ENCODE measurements at places on chromosomes 12 and 14. TPM values are rescaled to one million over a fixed set of nuclear protein-coding genes. Genes with fewer than 3 reads are reported as not detected.

DNA sequence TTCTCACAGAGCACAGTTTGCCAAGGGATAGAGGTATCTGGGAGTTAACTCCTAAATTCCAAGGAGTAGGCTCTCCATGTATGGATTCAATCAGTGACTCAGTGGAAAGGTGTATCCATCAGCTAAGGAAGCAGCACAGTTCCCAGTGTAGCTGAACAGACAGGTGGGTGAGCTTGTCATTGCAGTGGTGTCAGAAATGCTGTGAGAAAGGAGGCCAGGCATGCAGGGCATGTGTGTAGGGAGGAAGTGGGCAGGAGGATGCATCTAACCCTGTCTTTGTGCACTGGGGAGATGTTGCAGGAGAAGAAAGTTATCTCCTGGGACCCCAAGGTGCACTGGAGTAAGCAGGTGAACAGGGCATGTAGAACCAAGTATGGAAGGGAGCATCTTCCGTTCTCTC, 539.0 kb downstream of the VRK1 start:
- no peak for DNase-seq

- no peak for DNase-seq
These were observed 66.7 kb downstream of the ZFP36L1 start for GRCh38 chr14:68726093-68726695.

DNA sequence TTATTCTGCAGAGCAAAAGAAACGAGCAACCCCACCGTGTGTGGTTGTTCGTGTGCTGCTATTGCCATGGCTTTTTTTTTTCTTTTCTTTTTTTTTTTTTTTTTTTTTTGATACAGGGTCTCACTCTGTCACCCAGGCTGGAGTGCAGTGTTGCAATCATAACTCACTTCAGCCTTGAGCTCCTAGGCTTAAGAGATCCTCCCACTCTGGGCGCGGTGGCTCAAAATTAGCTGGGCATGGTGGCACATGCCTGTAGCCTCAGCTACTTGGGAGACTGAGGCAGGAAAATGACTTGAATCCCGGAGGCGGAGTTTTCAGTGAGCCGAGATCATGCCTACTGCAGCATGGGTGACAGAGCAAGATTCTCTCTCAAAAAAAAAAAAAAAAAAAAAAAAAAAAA, 144.2 kb downstream of the ESR2 start:
- DNase-seq = no peak

GRCh38 chr12:121300083-121300819, 3.7 kb upstream of the CAMKK2 start:
- no peak for DNase-seq

DNA sequence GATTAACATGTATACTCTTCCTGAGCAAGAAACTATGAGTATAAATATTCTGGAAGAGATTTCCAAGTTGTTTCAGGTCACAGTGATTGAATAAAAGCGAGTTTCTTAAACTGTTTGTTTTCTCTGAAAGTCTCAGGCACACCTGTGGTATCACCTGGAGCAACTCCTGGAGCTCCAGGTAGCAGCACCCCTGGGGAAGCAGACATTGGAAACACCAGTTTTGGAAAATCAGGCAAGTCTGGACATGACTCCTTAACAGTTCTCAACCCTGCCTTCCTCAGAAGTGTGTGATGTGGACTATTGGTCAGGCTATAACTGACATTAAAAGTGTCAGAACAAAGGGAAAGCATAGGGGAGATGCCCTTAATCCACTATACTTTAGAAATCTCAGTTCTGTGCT, 217.6 kb upstream of the CNTN1 start:
- DNase-seq = no peak

GRCh38 chr12:19998411-19998810, 369.9 kb upstream of the PDE3A start:
- DNase-seq = no peak

RPL10L gene
- not detected for polyA plus RNA-seq

TSPAN9 gene
- polyA plus RNA-seq = not detected

- DNase-seq = no peak
These were observed 27.8 kb upstream of the BHLHE41 start for GRCh38 chr12:26152507-26153102.

- DNase-seq = no peak
These were observed 194.7 kb downstream of the BCL11B start for GRCh38 chr14:99077076-99077843.

KSR2 gene
- 0.03 TPM for polyA plus RNA-seq

DNA sequence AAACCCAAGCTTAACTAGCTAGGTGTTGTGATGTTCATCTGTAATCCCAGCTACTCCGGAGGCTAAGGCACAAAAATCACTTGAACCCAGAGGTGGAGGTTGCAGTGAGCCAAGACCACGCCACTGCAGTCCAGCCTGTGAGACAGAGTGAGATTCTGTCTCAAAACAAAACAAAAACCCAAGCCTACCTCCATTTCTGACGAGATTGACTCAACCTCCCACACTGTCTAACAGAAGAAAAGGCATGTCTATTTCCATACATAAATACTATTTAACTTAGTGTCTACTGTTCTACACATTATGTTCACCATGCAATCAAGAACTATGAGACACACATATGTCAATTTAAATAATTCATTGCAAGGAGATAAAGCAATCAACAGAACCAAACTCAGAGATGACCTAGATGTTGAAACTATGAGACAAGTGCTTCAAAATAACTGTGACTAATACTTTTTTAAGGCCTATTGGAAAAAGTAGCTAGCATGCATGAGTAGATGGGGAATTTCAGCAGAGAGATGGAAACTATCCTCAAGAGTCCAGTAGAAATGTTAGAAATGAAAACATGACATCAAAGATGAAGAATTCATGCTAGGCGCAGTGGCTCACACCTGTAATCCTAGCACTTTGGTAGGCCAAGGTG, 75.9 kb upstream of the DHRS4 start:
- no peak for DNase-seq

TMEM132D gene
- not detected for polyA plus RNA-seq

LRRK2 gene
- polyA plus RNA-seq = not detected

DNA sequence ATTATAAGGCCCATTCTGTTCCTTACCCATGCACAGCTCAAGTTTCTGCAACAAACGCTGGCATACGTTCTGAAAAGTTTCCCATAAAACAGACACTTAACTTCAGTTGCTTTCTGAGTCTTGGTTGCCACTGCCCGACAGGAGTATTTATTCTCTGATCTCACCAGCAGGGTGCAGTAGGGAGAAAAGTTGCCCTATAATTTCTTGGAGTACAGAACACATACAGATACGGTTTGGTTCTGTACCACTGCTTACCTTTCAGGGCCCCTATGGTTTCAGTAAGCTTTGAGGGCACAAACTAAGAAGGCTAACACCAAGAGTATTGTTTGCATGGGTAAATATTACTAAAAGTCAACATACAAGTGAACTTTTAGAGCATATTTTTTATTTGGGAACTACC, 77.9 kb downstream of the SPATA7 start:
- DNase-seq = peak; percentile 2

DNA sequence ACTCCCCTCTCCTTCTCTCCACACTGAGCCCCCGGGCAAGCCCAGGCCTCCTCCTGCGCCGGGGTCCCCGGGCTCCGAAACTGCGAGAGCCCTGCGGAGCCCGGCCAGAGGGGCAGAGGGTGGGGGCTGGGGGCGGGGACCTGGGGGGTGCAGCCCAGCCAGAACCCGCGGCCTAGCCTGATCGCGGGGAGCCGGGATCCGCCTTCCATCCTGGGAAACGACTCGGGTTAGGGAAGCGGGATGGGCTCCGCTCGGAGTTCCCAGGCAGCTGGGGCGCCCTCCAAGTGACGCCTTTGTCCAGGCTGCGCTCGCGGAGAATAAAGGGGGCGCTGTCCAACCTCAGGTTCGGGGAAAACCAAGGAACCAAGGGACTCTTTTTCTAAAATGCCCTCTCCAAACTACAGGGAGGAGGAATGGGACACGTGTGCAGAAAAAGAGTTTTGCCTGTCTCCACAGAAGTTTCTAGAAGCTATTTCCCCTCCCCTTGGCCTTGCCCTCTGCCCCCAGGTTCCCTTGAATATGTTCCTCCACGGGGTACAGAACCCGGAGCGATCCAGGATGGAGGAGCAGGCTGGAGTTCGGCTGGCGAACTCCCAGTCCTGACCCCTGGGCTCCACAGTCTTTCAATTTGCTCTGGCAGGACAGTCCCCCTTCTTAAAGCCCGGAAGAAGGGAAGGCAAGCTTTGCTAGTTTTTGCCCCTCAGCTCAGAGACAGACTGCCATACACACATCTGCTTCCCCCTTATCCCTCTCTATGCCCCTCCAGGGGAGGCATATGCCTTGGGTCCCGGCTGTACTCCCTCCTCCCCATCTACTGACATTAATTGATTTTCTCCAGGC, 13.9 kb downstream of the NKX2-1 start:
- no peak for DNase-seq

TC2N gene
- 261 TPM for polyA plus RNA-seq

CLEC1B gene
- polyA plus RNA-seq = not detected

GRCh38 chr14:62532181-62532580, 513.1 kb downstream of the KCNH5 start:
- no peak for DNase-seq

ALDH1L2 gene
- polyA plus RNA-seq = 0.08 TPM

DNA sequence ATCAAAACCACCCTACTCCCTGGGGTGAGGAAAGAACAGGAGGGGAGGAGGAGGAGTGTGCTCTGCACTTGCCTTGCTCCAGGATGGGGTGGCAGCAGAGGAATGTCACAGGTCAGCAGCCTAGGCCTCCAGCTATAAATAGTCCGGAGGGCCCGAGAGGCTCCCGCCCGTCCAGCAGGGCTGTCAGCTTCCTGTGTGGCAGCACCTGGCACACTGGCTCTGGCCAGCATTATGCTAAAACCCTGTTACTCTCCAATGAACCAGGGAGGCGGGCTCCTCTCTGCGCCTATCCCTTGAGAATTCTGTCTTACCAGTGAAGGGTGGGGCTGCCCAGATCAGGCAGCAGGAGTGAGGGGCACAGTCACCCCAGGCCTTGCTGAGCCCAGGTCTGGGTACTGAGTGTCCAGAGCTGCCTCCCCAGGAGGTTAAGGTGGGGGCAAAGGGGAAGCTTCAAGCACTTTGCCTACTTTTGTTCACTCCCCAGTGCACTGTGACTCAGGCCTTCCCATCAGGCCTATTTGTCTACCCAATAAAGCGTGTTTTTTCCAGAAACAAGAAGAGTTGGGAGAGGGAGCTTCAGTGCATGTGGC, 1.2 kb upstream of the COX14 start:
- no peak for DNase-seq

GRCh38 chr12:132172619-132173018, 28.4 kb downstream of the NOC4L start:
- peak; percentile 22 for DNase-seq

DNA sequence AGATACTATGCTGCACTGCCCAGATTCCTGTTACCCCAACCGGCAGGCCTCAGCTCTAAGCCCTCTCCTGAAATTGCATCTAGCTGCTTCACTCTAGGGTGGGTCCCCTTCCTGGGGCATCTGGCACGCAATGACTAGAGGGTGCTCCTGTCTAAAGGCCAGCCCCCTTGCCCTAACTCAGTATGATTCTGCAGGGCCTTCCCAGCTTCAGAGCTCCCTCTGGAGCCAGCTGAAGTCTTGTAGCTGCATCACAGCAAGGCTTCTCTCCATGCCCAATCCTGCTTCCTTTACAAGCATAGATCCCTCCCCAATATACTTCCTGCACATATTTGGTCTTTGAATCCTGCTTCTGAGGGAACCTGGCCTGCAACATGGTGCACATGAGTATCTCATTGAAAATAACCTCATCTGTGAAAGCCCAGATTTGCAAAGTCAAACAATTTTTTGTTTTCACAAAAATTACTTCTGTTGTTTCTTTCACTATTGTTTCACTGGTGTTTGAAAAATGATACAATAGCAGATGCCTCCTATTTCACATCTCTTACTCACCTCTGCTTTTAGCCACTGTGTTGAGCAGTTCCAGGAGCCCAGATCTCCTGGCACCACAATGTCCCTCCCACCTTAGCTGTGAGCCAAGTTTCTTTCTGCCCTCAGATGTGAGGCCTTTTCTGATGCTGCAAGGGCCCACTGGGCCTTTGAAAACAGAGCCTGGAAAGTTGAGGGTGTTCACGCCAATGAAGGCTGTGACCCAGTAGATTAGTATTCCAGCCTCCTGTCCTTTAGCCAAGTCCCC, 169.5 kb upstream of the EGLN3 start:
- no peak for DNase-seq

GRCh38 chr12:57208631-57209282, 7.8 kb upstream of the NXPH4 start:
- no peak for DNase-seq

PRKD1 gene
- polyA plus RNA-seq = not detected

SOAT2 gene
- polyA plus RNA-seq = 0.85 TPM

DNA sequence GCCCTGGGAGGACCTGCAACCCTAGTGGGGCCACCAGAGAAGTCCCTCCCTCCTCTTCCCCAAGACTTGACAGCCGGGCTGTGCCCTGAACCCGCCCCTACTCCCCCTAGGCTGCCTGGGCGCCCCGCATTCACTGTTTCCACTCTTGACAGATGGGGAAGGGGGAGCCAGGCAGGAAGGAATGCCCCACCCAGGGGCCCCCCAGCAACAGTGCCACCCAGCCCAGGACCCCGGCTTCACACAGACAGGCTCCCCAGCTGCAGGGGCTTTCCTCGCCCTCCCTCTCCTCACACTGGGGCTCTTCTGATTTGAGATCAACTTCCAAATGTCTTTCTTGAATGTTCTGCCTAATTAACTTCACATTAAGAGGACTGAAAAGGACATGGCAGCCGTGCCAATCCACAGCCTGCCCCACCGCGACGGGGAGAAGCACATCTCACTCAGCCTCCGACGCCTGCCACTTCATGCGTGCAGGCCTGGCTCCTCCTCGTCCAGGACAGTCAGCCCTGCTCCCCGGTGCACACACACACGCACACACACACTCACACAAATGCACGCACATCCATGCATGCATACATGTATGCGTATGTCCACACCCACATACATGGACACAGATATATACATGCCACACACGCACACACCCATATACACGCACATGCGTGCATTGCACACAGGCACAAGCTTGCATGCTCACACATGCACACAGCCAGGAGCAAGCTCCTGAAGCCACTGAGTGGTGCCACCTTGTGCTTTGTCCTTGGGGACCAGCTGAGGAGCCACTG, 19.6 kb upstream of the C14orf180 start:
- DNase-seq = no peak

OVCH1 gene
- not detected for polyA plus RNA-seq

TAS2R10 gene
- polyA plus RNA-seq = not detected

ZNF891 gene
- 0.37 TPM for polyA plus RNA-seq

TCL1B gene
- not detected for polyA plus RNA-seq

DNA sequence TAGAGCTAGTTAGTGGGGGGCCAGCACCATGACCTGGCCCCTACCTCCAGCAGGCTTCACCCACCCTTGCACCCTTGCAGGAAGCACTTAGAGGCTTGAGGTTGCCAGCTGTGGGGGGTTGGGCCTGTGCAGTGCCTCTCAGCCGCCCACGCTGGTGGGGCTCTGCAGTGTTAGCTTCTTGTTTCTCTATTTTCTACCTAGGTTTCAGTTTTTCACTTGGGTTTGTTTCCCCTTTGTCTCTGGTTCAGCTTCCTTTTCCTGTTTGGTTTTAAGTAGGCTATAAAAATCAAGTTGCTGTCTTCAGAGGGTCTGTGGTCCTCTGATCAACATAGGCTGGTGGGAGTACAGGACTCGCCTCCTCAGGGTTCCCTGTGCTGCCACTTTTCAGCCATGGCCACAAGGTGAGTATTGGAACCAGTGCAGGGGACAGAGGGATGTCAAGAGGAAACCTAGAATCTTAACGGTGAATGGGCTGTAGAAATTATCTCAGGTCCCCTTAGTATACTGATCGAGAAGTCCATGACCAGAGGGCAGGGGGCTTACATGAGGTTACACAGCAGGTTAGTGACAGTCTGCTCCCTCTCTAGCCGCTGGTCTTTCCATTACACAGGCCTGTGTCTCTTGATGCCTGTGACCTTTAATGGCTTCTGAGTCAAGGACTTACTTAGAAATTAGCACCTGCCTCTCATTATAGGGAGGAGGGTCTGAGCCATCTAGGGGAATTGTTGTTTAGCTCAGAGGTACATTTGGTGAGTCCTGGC, at the start of gene EVL:
Gene EVL (plus strand): TSS at position 312 of the 761 bp plus-strand sequence. CDS start 79 bp downstream, at position 391.
- peak; percentile 76 for DNase-seq

Data from CD4-positive, alpha-beta memory T cell (primary cell).